ENCODE measurements at places on chromosomes 12 and 14.

DNA sequence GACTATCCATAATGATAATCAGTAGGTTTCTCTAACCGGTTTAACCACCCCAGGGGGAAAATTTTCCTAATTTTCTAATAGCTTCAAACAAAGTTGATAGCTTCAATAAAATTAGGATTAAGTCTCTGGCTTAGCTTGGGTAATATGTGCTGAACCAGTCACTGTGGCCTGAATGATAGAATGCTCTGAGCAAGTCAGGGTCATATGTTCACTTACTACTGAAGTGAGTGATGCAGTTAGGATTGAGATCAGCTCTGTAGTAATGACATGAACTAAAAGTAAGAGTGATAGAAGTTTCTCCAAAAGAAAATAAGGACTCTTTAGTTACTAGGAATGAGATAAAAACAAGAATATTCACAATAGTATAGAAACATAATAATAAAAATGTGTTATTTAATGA is 32.6 kb downstream of the ETNK1 start:
- no peak for DNase-seq

- DNase-seq, result no peak
These were observed 59.7 kb downstream of the RCOR1 start for GRCh38 chr14:102652194-102652593.

- DNase-seq, result no peak
These were observed 13.4 kb downstream of the JAG2 start for GRCh38 chr14:105155071-105155651.

DNA sequence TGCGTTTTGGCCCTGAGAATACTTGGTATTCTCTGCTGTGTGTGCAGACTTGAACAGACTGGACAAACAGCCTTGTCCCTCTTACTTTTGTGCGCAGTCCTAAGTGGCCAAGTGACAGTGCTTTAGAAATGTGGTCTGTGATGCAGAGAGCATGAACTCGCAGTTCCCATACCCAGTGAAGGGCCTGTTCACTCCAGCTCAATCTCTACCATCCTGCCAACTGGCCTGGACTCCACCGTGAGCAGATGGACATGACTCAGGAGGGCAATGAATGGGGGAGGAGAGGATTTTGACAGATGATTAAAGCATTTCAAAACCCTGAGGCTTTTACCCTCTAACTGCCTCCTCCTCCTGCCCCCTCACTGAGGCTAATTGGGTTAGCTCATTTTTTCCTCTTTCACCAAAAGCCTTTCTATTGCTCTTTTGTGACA is 62.5 kb upstream of the PYGL start:
- peak; percentile 85 for DNase-seq

DNA sequence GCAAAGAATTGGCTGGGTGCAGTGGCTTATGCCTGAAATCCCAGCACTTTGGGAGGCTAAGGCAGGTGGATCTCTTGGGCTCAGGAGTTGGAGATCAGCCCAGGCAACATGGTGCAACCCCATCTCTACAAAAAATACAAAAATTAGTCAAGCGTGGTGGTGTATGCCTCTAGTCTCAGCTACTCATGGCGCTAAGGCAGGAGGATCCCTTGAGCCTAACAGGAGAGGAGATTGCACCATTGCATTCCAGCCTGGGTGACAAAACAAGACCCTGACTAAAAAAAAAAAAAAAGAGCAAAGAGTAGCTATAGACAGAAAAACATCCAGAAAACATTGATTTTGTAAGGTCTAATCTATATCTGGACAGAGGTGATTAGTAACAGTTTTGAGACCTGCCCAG is 25.0 kb downstream of the KIF21A start:
- DNase-seq, result no peak

DNA sequence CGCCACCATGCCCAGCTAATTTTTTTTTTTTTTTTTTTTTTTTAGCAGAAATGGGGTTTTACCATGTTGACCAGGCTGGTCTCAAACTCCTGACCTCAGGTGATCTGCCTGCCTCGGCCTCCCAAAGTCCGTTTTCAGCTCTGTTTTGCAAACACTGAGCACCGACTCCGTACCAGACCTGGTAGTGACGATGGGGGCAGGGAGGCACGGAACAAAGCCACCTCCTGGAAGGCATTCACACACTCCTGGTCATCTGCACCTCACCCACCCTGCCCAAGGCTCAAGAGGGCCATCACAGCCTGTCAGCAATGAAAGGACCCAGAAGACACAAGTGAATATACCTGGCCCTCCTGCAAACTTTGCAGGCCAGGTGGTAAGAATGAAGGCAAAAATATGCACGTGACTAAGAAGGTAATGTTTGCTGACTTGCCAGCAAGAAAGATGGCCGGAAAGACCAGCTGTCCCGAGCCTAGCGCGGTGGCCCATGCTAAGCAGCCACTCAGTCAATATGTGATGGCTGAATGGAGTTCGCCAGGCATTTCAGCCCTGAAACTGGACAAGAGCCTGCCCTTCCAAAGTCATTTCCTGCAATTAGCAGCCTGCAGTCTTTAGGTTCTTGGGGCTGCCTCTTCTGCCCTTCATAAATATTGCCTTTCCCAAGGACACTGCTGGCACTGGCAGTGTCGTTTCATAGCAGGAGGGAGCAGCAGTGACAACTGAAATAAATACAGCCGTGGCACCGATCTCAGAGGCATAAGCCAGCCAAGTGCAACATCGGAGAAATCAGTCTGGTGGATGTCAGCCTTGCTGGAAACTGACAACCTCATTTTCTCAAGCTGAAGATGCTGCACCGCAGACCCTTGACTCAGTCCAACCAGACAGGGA is 17.6 kb downstream of the MMAB start:
- no peak for DNase-seq
